ENCODE measurements at places on chromosomes 7 and 10.

GRCh38 chr7:22821702-22822485, 755 bp downstream of the TOMM7 start:
- no peak for DNase-seq

GRCh38 chr7:42283553-42283952, 46.5 kb upstream of the GLI3 start:
- DNase-seq, result no peak

DNA sequence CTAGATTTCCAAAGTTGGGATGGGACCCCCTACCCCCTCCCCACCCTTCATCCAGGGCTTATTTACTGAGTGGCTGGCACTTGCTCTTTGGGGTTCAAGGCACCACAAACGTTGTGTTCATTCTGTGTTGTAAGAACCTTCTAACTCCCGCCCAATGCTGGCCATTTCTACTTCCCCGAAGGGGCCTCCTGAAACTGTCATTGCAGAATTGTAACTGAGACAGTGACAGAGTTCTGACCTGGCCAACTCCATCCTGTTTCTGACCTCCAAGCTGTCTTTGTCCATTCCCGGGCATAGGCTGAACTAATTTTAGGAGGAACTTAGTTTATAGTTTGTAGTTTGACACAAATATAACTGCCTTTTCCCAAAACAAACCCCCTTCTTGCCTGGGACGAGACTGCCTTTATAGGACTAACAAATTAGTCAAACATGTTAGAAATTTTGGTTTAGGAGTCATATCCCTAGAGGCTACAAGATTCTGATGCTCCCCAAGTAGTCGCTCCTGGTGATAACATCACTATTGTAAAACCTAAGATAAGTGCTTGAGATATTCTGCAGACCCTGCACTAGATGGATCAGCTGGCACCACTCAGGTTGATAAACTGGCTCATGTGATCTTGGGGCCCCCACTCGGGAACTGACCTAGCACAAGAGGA, 34.8 kb upstream of the ZMIZ2 start:
- no peak for DNase-seq

DNA sequence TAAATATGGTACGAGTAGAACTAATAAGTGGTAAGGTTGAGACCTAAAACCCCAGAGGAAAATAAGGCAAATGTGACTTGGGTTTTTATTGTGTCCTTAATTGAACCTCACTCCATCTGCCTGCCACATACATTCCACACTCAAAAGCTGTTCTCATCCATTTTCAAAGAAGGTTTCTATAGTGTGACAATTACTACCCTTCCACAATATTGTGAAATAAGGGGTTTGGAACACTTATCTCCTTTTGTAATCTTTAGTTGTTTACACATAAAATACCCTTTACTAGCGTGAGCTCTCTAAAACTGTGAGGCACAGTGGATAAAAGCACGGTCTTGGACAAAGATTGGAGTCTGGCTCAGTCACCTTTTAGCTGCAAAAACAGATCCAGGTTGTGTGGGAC, 166.6 kb downstream of the THSD7A start:
- no peak for DNase-seq

DNA sequence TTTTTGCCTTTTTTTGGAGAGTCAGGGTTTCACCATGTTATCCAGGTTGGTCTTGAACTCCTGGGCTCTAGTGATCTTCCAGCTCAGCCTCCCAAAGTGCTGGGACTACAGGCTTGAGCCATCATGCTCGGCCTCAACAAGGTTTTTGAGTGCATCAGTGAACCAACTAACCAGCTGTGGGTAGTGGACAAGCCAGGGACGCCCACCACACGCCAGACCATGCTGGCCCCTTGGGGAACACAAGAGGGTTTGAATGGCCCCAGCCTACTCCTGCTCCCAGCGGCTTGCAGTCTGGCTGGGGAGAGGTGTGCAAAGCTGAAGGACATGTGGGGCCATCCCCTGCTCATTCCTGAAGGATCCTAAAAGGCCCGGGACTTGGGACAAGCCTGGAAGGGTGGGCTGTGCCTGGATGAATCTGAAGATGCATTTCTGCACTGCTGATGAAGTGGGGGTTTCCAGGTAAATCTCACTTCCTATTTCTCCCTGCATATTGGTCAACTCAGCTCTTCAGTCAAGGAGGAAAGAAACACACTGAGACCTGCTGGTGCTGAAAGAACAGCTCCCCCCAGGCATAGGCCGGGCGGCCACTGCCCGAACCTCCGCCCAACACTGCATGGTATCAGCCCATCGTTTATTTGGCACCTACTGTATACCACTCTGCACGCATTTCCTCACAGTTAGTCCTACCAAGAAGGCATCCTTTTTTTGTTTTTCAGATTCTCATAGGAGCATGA, 6.9 kb downstream of the MMD2 start:
- no peak for DNase-seq

DNA sequence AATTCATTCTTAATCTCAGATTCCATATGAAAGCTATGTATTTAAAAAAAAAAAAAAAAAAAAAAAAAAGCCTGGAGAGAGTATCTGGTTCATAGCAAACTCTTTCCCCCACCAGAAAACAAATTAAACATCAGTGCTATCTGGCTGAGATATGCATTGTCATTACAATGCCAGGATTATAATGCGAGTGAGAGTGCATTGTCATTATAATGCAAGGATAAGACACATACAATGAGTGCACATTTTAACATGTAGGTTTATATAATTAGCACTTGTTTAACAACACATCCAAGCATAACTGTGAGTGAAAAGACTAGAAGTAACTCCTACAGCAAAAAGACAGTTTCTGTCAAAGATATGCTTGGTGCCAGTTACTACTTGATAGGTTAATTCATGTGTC, 48.1 kb downstream of the ITPRID1 start:
- no peak for DNase-seq

GRCh38 chr7:21345361-21345760, 82.5 kb upstream of the SP4 start:
- DNase-seq, result no peak

DNA sequence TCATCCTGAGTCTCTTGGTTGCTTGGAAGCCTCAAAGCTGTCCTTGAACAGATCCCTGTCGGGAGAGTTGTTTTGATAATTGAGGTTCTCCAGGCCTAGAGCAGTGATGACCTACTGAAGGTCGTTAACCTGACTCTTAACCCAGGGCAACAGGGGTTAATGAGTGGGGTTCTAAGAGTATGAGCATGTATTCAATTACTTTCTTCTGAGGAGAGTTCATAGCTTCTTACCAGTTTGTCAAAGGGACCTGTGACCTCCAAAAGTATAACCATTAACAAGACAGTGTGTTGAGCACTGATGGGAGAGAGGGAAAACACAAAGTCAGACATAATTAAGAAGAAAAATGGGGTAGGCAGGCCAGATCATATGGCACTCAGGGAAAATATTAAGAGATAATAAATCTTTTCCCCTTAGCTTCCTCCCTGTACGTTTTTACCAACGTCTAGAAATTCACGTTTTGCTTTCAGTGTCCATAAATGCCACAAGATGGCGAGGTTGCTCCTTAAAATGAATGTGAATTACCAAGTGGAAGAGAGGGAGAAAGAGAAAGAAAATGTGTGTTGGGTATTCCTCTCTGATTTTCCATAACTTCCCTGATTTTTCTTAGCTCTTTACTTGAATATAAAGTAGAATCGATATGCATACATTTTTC, 97.6 kb downstream of the SUGCT start:
- DNase-seq, result no peak

DNA sequence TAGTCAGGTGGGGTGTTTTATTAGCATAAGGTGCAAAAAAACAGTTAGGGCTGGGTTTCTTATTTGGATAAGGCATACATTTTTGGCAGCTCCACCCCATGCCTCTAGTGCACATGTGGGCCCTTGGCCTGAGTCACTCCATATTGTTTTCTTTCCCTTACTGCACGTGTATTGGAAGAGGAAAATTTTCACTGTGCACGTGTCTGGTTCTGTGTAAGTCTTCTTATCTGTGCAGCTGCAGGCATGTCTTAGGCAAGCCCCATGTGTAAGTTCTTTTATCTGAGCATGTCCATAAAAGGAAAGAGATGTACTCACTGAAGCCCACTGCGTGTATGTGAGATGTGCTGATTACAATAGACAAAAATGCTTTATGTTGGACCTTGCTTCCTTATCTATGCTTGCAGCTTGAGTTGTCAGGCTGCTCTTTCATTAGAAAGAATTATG, 540.3 kb upstream of the IGFBP3 start:
- DNase-seq, result no peak

DNA sequence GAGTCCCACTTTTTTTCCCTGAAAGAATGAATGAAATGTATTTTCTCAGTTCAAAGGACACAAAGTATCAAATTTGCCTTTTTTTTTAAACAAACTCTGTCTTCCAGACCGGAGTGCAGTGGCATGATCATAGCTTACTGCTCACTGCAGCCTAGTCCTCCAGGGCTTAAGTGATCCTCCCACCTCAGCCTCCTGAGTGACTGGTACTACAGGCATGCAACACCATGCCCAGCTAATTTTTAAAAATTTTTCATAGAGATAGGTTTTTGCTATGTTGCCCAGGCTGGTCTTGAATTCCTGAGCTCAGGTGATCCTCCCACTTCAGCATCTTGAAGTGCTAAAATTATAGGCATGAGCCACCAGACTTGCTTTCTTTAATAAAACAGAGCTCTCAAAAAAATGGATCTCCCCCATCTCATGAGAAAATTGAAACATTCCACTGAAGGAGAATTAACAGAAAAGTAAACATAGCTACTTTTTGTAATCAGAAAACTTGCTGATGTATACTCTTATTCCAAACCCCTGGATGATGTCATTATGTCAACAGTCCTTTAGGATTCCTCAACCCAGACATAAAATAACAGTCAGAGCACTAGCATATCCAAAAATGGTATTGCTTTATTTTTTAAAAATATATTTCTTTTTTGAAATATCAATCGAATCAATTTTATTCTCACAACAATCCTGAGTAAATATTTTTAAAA, 12.3 kb upstream of the TRDMT1 start:
- no peak for DNase-seq

- DNase-seq, result no peak
Observed at GRCh38 chr10:80131499-80131901, 1.0 kb upstream of the PLAC9 start.

GRCh38 chr10:11297136-11297535, 279.5 kb downstream of the CELF2 start:
- no peak for DNase-seq

DNA sequence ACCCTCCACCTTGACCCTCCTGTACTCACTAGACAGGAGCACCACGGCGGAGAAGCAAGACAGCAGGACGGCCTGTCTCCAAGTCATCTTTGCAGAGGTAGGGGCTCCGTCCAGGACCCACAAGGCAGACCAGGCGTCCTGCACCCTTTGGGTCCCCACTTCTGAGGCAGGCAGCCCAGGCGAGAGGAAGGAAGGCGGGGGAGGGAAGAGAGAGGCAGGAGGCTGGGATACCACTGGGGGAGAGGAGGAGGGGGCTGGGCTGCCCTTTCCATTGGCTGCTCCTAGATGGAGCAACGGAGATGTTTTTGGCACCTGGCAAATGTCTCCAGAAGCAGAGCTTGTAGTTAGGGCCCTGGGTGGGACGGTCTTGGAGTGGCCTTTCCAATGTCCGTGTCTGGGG, at the start of gene UCMA:
UCMA (minus strand) TSS at position 203 of the 400 bp plus-strand sequence; CDS start at position 87, 116 bp downstream.
- no peak for DNase-seq

Data from stimulated activated CD8-positive, alpha-beta memory T cell treated with anti-CD3 and anti-CD28 coated beads, Interleukin-4, amount 100 ng/mL, for 1 hour (primary cell).